GM12878 (cell line): ENCODE measurements at places on chromosomes 2 and 18.

DNA sequence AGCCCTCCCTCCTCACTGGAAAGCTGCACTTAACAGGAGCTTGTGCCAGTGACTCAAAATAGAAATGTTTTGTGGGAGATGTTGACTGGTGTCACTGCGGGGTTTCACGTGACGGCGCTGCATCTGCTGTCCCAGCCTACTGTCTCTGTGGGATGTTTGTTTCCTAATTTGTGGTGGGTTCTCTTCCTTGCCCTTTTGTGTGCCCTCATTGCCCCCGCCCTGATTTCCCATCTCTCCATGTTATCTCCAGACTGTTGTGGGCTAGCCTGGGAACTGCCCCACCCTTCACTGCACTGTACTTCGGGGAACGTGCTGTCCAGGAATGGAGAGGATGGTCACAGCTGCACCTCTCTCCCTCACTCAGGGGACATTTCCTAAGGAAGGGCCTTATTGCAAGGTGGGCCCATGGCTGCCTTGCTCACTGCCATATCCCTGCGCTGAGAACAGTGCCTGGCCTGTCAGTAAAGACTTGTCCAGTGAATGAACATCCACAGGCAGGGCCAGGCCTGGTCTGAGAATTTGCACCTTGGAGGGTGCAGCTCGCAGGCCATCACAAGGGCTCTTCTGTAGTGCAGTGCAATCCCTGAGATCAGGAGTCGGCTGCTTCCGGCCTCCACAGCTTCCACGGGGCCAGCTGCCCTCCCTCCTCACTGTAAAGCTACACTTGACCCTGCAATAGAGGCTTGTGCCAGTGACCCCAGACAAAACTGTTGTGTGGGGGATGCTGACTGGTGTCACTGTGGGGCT lies 18.1 kb downstream of the ZAP70 start:
- DNase-seq, result no peak

- no peak for DNase-seq
Observed at GRCh38 chr2:128371648-128372345, 53.1 kb upstream of the HS6ST1 start.

- no peak for DNase-seq
Observed at GRCh38 chr2:45748239-45748638, 96.8 kb downstream of the PRKCE start.

DNA sequence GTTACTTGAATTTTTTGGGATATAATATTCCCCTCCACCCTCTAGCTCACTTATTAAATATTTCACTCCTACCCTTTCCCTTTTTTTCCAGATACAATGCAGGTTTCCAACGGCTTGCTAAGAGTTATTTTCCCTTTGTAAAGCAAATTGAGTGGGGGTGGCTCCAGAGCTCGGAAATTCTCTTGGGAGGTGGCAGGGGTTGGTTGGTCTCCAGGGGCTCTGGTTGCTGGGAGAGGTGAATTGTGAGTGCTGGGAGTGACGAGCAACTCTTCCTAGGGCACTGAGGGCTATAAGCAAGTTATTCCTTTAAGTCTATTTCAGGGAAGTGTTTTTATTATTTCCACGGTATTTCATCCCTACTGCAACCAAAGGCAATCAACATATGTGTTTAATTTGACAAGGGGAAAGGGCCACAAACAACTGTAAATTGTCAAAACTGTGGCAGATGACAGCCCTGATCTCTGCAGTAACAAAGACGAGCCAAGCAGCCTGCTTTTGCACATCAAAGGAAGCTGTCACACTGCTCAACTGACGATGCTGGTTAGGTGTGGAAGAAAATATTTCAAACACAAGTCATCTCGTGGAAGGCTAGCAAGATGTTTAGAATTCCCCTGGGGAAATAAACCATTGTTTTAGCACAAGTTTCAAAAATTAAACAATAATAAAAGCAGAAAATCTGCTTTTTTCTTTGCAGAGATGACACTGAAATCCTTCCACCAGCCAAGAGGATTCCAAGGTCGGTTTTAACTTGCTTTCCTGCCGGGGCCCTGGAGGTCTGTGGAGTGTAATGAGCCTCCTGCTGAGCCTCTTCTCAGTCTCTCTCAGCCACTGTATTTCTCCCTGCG lies 34.8 kb upstream of the ASXL2 start:
- DNase-seq, result no peak

DNA sequence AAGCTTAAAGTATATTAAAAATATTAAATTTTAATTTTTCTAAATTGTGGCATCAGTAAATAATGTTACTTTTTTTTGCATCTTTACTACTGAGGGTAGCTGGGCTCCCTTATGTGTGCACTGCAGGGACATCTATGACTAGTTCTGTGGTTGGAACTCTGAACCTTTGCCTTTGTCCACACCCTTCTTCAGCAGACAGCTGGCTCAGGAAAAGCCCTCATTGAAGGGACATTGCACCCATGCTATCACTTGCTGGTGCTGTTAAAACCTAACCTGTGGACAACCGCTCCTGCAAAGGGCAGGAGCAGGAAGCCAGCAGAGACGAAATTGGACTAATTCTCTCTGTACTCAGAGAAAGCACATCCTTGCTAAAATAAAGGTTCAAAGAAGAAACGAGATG lies 30.1 kb downstream of the MOCOS start:
- DNase-seq, result no peak

DNA sequence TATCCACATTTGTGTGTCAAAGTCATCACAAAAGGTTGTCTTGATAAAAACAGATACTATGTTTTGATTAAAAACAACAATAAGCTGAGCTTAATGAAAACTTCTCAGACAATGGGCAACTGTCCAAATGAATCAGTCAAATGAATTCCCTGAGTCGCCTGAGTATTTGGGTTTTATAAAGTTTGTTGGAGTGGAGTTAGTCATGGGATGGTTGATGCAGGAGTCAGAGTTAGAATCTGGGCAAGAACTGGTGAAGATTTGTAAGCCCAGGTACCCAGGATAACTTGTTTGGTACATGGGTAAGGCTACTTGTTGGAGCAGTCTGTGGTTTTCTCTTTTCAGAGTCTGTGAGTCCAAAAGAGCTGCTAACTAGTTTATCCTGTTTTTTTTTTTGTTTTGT lies 34.4 kb upstream of the RAPGEF4 start:
- DNase-seq, result no peak

- no peak for DNase-seq
Observed at GRCh38 chr2:61434314-61434713, 36.6 kb downstream of the USP34 start.
